ENCODE measurements at places on chromosomes 2 and 18. TPM values are rescaled to one million over a fixed set of nuclear protein-coding genes. Genes with fewer than 3 reads are reported as not detected.

DNA sequence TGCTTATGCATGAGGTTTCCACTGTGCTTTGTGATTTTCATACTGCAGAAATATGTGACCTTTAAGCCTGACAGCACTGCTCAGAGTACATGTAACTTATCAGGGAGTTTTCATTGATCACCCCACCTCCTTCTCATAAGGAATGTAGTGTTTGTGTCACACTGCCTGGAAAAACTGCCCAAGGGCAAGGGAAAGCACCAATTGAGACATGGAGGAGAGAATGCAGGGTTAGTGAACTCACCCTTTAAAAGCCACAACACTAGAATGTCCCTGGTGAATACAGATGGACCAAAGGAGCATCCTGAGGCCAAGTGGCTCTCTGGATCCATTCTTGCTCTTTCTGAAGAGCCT lies 147.2 kb upstream of the SPATS2L start:
- DNase-seq = no peak

MYOM1 gene
- total RNA-seq = 265 TPM

- DNase-seq = no peak
Observed at GRCh38 chr2:119862127-119862889, 102.6 kb downstream of the PTPN4 start.

DNA sequence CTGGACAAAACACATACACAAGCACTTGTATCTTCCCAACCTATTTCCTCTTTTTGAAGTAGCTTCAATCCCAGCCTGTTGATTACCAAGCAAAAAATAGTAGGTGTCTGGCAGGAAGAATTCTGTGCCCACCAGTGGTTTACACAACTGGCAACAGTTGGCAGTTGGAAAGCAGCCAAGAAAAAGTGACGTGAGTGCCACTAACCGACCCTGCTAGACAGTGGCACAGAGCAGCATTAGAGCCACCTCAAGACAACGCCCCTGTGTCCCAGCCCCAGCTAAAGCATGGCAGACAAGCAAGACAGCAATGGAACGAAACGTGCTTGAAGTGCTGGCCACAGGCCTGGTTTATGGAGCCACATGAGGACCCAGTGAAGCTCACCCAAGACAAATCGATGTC lies 379.6 kb downstream of the FBXO15 start:
- DNase-seq = no peak

GRCh38 chr2:188522517-188522916 lies 230.8 kb downstream of the GULP1 start:
- DNase-seq = no peak

DNA sequence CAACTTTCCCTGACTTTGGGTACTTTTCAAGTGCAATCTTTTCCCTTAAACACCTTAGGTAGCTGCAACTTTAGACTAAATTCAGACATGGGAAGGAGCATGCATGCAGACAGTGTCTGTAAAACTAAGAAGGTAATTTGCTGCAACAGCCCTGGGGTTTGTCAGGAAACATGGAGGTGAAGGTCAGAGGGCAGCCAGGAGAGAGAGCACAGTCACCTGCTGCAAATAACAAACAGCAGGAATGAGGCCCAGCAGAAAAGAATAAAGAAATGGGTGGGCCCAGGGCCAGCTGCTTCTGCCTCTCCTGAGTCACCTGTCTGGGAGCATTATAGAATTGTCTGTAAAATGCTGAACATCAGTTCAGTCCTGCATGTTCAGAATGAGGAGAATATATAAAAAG lies 35.2 kb downstream of the MTHFD2 start:
- no peak for DNase-seq

DSC1 gene
- total RNA-seq = not detected

DNA sequence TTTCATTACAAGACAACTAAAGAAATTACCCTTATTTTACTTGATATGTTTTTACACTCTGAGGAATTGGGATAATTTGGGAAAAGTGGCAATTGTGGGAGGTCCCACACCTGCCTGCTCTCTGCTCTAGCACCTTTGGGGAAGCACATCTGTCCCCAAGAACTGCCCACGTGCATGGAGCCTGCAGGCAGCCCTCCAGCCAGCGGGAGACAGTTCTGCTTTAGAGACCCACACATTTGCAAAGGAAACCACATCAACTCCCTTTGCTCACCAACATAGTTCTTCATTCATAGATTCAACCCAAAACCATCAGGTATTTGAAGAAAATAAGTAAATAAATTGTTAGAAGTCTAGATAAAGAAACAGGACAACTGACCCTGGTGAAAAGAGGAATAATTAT lies 239.9 kb upstream of the ID2 start:
- DNase-seq = no peak

- no peak for DNase-seq
Observed at GRCh38 chr18:37368110-37368954, 197.3 kb downstream of the CELF4 start.

ST6GAL2 gene
- total RNA-seq = not detected

- no peak for DNase-seq
Observed at GRCh38 chr2:53033411-53033810, 734.2 kb upstream of the CHAC2 start.

DNA sequence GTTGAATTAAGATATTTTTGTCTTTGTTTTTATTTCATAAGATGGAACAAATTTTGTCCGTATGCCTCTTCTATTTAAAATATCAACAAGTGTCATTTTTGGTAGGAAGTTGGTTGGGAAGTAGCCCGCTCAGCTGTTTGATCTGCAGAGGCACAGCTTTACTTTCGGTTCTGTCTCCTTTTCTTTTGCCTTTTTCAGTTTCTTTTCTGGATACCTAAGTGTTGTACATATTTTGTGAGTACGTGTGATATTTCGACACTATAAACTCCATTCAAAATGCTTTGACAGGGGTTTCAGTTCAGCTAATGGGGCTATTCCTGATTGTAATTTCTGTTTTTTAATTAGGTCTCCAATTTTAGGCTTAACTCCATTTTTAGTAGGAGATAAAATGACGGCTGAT lies 1785.0 kb upstream of the LRRTM1 start:
- no peak for DNase-seq

- DNase-seq = peak; percentile 21
Observed at GRCh38 chr2:223959688-223960087, 2.4 kb downstream of the MRPL44 start.

DNA sequence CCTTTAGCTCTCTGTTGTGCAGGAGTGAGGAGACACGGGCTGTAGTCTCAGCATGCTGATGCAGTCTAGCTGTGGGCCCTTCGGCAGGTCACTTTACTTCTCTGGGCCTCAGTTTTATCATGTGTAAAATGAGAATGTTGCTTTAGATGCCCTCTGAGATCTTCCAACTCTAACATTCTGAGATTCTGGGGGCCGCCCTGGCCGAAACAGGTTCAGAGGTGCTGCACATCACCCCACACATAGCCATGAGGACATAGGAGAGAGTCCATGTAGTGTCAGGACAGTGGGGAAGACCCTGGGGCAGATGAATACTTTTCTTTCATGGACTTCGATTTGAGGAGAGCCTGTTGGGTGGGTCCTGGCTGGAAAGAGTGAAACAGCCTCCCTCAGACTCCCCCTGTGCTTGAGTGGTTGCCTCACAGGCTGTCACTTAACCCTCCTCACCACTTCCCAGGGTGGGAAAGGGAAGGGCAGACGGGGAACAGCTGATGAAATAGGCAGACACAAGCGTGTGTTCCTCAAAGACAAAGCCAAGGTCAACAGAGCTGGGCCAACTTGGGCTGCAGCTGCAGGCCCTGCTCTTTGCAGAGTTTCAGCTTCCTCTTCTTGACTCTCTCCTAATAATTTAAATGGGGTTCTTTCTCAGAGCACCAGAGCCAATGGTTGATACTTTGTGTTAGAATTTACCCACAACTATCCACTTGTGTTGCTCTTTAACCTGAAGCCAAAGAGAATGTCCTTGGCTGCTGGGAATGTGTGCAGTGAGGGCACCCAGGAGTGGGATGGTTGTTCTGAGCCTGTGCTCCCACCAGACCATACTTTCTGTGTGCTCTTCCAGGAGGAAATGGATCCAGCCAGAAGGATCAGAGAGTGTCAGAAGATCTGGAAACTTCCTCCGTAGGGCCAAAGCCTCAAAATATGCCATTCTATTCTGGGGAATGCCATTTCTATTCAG lies 14.7 kb upstream of the MRPL33 start:
- DNase-seq = peak; percentile 65

GRCh38 chr2:79716266-79716665 lies 203.4 kb downstream of the CTNNA2 start:
- no peak for DNase-seq

GRCh38 chr2:6054161-6054671 lies 362.0 kb downstream of the SOX11 start:
- no peak for DNase-seq

DNA sequence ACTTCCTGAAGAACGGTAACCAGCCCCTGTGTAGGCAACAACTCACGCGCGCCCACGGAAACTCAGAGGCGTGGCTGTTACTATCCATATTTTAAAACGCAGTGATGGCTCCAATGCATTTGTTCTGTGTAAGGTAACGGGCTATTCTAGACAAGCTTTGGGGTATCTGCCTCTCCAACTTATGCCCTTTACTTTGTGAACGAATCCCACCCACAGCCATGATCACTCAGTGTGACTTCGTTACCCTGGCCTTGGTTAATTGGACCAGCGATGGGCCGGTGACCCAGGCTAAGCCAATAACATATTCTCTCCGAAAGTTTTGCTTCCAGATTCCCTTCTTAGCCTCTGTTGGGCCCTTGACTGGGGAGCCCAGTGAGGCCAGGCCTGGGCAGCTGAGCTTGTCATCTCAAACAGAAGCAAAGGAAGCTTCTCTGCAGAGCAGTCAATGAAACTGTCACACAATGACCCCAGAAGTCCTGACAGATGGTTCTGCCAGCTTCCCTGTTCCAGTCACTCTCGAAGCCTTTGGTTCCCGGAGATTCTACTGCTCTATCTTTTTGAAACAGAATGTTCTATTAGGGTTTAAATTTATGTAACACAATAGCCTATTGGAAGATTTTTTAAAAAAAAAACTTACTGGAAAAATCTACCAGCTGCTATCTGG lies 30.7 kb upstream of the ROCK2 start:
- no peak for DNase-seq

DNA sequence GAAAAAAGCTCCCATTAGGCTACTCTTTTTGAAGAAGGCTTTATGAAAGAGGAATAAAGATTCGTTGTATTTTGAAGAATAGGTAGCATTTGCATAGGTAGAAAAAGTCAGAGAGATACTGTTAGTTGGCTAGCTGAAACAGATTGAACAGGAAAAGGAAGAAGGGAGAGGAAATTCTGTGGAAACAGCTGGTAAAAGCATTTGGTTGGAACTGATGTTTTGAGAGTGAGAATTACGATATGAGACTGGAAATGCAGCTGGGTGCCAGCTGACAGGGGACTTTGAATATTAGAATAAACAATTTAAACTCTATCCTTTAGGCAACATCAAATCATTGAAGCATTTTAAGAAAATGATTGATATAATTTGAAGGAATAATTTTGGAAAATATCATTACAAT lies 96.7 kb upstream of the CNTNAP5 start:
- no peak for DNase-seq

C2orf72 gene
- total RNA-seq = 0.15 TPM

- DNase-seq = no peak
Observed at GRCh38 chr2:201139836-201140604, 24.1 kb downstream of the CFLAR start.

- no peak for DNase-seq
Observed at GRCh38 chr18:34802959-34803358, 92.9 kb downstream of the DTNA start.

ACTG2 gene
- total RNA-seq = 1.8 TPM

SLC9A4 gene
- not detected for total RNA-seq

CDKL4 gene
- total RNA-seq = not detected

DNA sequence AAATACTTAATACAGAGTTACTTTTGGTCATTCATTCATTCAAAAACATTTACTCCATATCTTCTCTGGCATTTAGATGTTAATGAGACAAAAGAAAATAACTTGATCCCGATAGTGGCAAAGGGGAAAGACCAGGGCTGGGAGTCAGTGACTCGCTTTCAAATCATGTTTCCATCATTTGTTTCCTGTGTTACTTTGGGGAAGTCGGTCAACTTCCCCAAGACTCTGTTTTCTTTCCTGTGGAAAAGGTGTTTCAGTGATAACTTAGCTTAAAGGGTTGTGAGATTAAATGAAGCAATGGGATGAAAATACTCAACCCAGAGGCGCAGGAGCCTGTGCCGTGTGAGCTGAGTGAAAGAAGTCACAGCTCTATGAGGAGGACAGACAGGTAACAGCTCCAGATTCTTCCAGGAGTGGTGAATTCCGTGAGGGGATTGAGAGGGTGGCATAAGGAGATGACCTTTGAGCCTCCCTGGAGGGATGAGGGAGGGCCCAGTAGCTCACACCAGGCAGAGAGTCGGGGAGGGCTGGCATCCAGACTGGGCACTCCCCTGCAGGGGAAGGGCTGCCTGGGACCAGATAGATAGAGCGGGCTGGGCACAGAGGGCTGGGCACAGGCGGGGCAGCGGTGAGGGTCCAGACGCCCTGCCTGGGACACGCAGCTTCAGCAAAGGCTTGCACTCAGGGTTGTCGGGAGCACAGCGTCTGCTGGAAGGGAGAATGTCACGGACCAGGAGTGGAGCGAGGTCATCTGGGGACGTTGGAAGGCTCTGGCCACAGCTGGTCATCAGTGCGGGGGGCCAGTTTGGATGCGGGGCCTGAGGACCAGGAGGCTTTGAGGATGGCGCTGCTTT lies 70.1 kb downstream of the TSHZ1 start:
- DNase-seq = no peak

DNA sequence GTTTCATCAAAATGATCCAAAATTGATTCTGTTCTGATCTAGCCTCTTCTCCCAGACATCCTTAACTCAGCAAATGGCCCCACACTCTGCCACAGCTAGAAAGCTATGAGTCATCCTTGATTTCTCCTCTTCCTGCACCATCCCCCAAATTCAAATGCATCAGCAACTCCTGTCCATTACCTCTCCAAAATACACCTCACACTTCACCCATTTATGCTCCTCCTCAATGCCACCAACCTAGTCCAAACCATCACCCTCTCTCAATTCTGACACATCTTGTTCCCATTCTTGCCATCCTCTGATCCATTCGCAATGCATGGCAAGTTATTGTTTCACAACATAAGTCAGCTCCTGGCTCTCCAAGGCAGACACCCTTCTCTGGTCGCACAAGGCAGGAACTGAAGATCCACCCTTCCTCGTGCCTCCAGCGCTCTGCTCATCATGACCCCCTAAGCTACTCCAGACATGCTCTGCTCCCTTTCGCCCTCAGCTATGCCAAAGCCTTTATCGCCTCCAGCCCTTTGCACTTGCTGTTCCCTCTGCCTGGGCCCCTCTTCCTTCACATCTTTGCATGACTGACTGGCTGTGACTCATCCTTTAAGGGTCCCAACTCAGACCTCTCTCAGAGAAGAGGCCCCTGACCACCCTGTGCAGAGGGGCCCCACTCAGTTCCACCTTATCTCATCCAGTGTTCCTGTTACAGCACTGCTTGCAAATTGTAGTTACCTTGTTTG lies 83.6 kb downstream of the MREG start:
- DNase-seq = no peak

GRCh38 chr18:39555496-39555895 lies 1989.9 kb upstream of the CELF4 start:
- DNase-seq = no peak

RESP18 gene
- total RNA-seq = not detected

- no peak for DNase-seq
Observed at GRCh38 chr2:17858064-17858463, 20.4 kb upstream of the KCNS3 start.

GRCh38 chr2:232951891-232952290 lies 61.2 kb downstream of the NGEF start:
- DNase-seq = no peak

RAB17 gene
- not detected for total RNA-seq

Data from gastrocnemius medialis (tissue), 4 donors.